Hematopoietic multipotent progenitor cell treated with erythropoietin and hydrocortisone succinate and interleukin-3 and kit ligand, for 17 days (in vitro differentiated cells): ENCODE measurements at places on chromosomes 1 and 21.

- DNase-seq, result peak; percentile 48
These were observed 180.0 kb downstream of the ETS2 start for GRCh38 chr21:38985568-38986378.

DNA sequence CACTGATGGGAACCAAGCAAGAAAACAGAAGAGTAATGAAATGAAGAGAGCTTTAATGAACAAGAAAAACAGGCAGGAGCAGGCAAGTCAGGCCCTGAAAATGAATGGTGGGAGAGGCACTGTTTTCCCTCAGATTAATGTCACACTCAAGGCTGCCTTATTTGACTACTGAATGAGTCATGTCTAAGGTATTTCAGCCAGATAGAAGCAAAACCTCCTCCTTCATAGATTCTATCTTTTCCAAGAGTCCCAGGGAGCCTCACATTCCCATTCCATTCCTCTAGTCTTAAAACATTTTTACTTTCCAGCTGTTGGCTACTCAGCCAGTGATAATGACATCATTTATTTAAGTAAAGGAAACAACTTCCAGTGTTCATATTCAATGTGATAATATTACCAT is 228.4 kb upstream of the NRIP1 start:
- no peak for DNase-seq

GRCh38 chr1:180974236-180974635 is 48.4 kb downstream of the STX6 start:
- DNase-seq, result no peak

- DNase-seq, result no peak
These were observed 3.1 kb upstream of the ADARB1 start for GRCh38 chr21:45071078-45071873.

GRCh38 chr1:207748737-207749528 is 2.9 kb upstream of the CD46 start:
- DNase-seq, result no peak

DNA sequence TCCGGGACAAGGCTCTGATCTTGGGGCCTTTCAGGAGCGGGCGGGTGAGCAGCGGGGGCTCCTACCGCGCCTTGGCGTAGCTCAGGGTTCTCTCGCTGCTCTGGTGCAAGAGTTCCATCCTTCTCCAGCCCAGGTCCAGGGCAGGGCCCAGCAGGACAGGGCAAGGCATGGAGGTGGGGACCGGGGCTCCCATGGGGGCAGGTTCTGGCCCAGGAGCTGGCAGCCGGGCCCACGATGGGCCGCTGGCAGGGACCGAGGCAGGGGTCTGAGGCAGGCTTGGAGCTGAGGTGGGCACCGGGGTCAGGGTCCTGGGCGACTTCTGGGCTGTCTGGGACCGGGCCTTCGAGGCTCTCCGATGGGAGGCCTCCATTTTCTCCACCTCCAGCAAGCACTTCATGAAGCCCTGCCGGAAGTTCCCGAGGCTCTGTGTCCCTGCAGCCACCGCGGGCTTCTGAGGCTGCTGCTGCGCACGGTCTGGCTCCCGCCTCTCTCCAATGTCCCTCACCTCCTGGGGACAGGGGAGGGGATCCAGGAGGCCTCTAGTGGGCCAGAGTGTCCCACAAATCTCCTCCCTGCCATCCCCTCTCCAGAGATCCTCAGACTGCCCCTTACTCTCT is 27.6 kb downstream of the SPATA21 start:
- no peak for DNase-seq

DNA sequence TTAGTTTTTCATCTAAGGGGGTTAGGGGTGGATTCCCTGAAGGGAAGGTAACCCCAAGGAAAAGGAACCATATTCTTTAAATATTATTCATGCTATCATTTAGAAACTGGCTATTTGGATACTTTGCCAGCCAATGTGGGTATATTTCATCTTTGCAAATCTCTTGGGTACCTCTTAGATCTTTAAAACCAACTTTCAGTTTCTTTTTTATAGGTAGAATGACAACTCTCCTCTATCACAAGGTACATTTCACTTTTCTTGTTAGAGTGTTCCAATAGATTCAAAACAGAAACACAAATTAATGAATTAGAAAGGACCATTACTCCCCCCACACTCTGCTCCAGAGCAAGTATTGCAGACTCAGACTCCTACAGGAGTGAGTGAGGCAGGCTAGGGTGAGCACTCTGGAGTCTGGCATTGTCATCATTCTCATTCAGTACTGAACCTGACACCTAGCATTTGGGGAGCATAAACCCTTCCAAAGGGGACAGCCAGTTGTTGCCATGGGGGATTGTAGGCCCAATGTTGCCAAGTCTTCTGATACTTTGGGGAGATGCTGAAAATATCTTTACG is 43.0 kb downstream of the MACO1 start:
- DNase-seq, result no peak

- DNase-seq, result no peak
These were observed at the start of gene PLEKHN1 for GRCh38 chr1:966135-966703. Gene PLEKHN1 (plus strand): TSS chr1:966482. CDS start chr1:966532, 50 bp downstream.

DNA sequence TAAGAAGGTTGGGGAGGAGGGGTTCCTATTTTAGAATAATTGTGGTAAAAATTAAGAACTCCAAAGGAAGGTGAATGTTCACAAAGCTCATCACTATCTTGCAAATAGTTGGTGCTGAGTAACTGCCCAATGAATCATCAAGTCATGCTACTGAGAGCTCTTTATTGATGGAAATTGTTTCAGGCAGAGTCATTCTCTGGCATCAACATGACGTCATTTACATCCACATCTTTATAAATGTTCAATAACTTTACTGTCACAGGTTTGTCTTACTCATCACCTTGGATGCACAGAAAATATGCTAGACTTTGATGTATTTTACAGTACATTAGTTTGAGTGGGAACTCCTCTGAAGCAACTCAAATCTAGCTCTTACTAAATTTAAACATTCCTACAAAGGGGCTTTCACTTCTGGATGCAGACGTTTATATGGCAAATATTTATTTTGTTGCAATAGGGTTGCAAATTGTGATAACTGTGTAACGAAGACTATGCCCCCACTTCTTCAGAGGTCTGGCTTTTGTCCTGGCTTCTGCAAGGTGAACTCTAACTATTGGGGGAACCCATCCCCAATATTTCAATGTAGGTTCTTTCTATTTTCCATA is 273.7 kb upstream of the AJAP1 start:
- DNase-seq, result no peak

- DNase-seq, result peak; percentile 74
These were observed 3.3 kb upstream of the C2CD2 start for GRCh38 chr21:41956926-41957729.

GRCh38 chr1:2583331-2583791 is 3.2 kb upstream of the PRXL2B start:
- DNase-seq, result no peak

DNA sequence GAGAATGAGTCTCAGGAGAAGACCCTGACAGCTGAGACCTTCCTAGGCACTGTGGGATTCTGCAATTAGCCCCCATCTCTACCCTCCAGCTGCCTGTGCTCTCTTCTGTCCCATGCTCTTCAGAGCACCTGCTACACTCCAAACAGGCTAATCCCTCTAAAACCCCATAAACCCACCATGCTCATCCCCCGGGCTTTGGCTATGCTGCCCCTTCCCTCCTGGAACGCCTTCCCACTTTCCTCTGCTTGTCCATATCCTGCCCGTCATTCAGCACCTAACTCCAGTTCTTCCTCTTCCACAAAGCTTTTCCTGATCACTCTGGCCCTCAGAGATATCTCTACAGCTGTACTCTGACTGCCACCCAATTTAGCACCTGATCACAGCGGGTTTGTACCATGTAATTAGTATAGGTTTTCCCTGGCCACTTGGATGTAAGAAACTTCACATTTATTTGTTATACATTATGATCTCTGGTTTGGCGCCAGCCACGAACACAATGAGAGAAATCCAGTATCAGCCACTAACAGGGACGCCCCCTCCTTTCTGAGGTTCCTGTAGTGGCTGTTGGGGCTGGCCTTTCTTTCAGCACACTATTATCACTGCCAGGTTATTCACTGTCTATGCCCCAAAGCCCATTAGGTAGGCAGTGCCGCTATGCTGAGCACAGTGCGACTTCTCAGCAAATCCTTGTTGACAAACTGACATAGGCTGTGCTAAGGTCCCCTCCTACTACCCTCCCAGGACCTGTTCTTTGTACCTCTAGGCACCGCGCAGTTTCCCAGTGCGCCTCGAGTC is 45.1 kb downstream of the CDC7 start:
- DNase-seq, result no peak

- no peak for DNase-seq
These were observed 49.6 kb upstream of the ATP1A1 start for GRCh38 chr1:116323491-116323890.

GRCh38 chr1:99850459-99851291 is 514 bp downstream of the AGL start:
- DNase-seq, result peak; percentile 9

DNA sequence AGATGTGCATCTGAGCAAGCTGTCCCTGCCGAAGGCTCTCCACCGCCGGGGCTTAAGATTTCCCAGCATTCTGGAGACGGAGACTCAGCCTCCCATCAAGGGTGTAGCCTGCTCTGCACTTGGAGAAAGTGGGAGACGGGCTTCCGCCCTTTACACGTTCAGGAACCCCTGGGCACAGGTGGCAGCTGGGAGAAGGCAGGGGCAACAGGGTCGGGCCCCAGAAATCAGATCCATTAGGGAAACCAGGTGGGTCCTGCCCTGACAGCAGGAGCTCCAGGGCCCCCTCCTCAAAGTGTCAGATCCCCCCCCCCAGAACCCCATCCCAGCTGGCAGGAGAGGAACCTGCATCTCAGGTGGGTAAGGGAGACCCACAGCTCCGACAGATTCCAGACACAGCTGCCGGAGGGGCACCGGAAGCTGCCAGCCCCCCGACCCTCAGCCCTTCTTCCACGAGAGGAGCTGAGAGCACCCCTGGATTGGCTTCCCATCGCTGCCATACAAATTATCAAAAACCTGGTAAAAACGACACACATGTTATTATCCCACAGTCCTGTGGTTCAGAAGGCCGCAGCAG is 236.6 kb downstream of the NPHP4 start:
- DNase-seq, result no peak

DNA sequence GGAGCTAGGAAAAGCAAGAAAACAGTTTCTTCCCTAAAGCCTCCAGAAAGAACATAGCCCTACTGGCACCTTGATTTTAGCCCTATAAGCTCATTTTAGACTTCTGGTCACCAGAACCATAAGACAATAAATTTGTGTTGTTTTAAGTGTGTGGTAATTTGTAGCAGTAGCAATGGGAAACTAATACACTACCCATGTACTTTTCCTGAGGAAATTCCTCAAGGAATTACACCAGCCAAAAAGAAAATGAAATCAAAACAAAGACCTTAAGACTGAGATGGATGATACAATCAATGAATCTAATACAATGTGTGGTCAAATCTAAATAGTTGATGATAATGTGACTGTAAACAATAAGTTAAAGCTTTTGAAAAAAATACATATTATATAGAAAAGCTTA is 11.8 kb downstream of the VAMP4 start:
- DNase-seq, result no peak

GRCh38 chr1:65174585-65174984 is 26.6 kb downstream of the AK4 start:
- DNase-seq, result no peak

- no peak for DNase-seq
These were observed 104.2 kb downstream of the IGSF21 start for GRCh38 chr1:18211764-18212163.

GRCh38 chr1:203311368-203312301 is 6.3 kb downstream of the BTG2 start:
- peak; percentile 90 for DNase-seq

DNA sequence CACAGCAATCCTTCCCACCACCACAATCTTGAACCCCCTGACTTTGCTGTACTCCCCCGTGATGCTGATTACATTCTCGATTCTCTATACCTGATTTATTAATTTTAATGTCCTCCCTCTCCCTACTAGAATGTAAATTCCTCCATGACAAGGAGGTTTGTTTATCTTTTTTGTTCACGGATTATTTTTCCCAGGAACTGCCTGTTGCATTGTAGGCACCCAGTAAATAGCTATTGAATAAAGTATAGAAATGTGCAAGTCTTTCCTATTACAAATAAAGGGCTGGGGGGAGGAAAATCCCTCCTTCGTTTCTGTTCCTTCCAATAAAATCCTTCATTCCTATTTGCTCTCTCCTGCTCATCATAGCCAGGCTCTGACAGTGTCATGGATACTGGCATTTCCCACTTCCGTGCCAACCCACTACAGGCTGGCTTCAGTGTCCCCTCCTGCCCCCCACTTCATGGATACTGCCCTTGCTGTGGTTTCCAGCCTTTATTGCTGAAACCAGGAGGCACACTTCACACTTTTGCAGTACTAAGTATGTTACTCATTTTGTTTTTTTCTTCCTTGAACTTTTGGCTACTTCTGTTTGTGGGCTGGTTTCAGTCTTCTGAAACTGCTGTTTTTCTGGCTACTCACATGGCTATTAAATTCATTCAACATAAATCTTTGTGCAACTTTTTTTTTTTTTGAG is 7.5 kb downstream of the KIF1B start:
- DNase-seq, result no peak
